Left lung (tissue), 14 donors: ENCODE measurements at places on chromosomes 13 and 19. TPM values are rescaled to one million over a fixed set of nuclear protein-coding genes. Genes with fewer than 3 reads are reported as not detected.

Gene ZNF304
- polyA plus RNA-seq = 15.4 TPM

Gene ZNF471
- 32.4 TPM for polyA plus RNA-seq

Gene UHRF1
- 24.2 TPM for polyA plus RNA-seq

Gene CEACAM8
- 0.54 TPM for polyA plus RNA-seq

Gene NOSIP
- 56.6 TPM for polyA plus RNA-seq

Gene DZIP1
- 46.4 TPM for polyA plus RNA-seq

Gene DNAAF3
- 6.1 TPM for polyA plus RNA-seq

Gene ZNF844
- polyA plus RNA-seq = 20.8 TPM

Gene ANGPTL8
- 1.2 TPM for polyA plus RNA-seq

Gene ACTL9
- not detected for polyA plus RNA-seq

Gene PRR22
- 1.9 TPM for polyA plus RNA-seq

Gene SIGLEC10
- polyA plus RNA-seq = 2.1 TPM

Gene KLF1
- 0.78 TPM for polyA plus RNA-seq

Gene TMEM143
- 7.5 TPM for polyA plus RNA-seq

Gene SMAD9
- 32.4 TPM for polyA plus RNA-seq

Gene MVB12A
- 44.9 TPM for polyA plus RNA-seq

Gene ZNF541
- polyA plus RNA-seq = 0.24 TPM

Gene ATXN8OS
- polyA plus RNA-seq = not detected

Gene LRRC4B
- 9.0 TPM for polyA plus RNA-seq

Gene COQ8B
- polyA plus RNA-seq = 35.2 TPM

Gene ZNF90
- polyA plus RNA-seq = 29.6 TPM

Gene GADD45GIP1
- polyA plus RNA-seq = 35.2 TPM
